ENCODE measurements at places on chromosomes 11 and 22. TPM values are rescaled to one million over a fixed set of nuclear protein-coding genes. Genes with fewer than 3 reads are reported as not detected.

DNA sequence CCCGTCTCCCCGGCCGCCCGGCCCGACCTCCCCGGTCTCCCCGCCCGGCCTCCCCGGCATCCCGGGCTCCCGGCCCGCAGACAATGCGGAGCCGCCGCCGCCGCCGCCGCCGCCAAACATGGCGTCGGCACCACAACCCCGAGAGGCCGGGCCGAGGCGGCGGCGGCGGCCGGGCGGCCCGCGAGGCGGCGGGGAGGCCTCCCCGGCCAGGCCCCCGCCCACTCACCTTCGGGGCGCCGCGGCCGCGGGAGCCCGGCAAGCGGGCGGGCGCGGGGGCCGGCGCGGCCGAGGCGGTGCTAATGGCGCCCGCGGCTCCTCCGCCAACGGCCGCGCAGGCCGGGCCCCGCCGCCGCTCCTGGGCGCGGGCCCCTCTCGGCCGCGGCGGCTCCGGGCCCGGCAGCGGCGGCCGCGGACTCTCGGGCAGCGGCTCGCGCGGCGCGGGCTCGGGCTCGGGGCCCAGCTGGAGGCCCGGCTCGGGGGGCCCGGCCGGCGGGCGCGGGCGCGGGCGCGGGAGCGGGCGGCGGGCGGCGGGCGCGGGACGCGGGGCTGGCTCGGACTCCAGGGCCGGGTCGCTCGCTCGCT is 311 bp downstream of the BRD1 start:
- no peaks in the 10 kb centered on the region for H3K27me3 ChIP-seq
- H3K4me1 ChIP-seq = peaks cover 21% of the 10 kb centered on the region
- DNase-seq = no peak
- H3K4me3 ChIP-seq = peak overlapping the region; percentile 78
- H3K36me3 ChIP-seq = no peaks in the 10 kb centered on the region
- H3K27ac ChIP-seq = peak overlapping the region; percentile 90

GRCh38 chr11:36492724-36493304 is 17.3 kb downstream of the TRAF6 start:
- H3K4me1 ChIP-seq = no peaks in the 10 kb centered on the region
- DNase-seq = no peak
- H3K27me3 ChIP-seq = no peaks in the 10 kb centered on the region
- no peaks in the 10 kb centered on the region for H3K36me3 ChIP-seq

Gene SMTN
- total RNA-seq = 41.6 TPM

Gene GGA1
- total RNA-seq = 36.6 TPM

Gene C11orf16
- not detected for total RNA-seq

- no peak for DNase-seq
- no peaks in the 10 kb centered on the region for H3K27me3 ChIP-seq
- H3K36me3 ChIP-seq = peaks cover 13% of the 10 kb centered on the region
- H3K27ac ChIP-seq = no peak overlapping the region
- H3K4me1 ChIP-seq = no peaks in the 10 kb centered on the region
These were observed 23.7 kb downstream of the SNU13 start for GRCh38 chr22:41664951-41665350.

DNA sequence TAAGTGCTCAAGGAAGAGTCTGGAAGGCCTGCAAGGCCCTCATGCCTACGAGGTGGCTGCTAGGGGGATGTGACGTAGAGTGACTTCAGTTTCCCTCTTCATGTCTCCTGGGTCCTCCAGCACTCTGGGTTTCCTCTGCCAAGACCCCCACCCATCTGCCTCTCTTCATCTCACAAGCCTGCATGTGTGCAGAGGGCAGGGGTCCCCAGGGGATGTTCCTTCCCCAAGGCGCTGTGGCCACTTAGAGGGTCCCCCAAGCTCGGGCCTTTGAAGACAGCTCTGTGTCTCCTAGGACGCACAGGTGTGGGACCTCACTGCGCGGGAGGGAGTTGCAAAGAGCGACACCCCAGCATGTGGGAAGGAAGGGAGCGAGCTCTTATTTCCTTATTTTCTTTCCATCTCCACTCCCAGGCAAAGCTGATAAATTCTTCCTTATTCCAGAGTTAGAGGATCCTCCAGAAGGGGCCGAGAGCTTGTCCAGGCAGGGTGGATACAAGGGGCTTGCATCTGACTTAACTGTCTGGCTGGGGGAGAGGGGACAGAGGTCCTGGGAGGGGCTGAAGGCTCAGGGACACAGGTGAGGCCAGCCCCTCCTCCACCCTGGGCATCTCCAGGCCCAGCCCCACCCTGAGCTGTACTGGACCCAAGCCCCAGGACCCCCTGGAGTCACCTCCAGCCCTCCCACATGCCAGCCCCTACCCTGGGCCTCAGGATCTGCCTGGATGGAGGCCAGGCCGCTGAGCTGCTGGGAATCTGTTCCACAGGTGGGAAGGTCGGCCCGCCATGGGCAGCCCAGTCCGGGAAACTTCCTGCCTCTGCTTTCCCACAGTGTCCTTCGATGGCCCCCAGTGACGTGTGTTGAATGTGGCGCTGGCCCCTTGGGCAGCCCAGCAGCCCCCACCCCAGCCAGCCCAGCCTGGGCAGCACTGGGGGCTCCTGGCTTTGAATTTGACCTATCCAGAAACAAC is 59.7 kb upstream of the KCNQ1OT1 start:
- no peaks in the 10 kb centered on the region for H3K36me3 ChIP-seq
- no peak overlapping the region for H3K4me3 ChIP-seq
- no peaks in the 10 kb centered on the region for H3K27me3 ChIP-seq
- peak; percentile 46 for DNase-seq
- H3K4me1 ChIP-seq = no peaks in the 10 kb centered on the region

Gene ATF4
- total RNA-seq = 339 TPM

Gene MMP12
- total RNA-seq = not detected

Gene CSF2RB
- total RNA-seq = 8.6 TPM

Gene OR51B5
- total RNA-seq = 0.32 TPM

DNA sequence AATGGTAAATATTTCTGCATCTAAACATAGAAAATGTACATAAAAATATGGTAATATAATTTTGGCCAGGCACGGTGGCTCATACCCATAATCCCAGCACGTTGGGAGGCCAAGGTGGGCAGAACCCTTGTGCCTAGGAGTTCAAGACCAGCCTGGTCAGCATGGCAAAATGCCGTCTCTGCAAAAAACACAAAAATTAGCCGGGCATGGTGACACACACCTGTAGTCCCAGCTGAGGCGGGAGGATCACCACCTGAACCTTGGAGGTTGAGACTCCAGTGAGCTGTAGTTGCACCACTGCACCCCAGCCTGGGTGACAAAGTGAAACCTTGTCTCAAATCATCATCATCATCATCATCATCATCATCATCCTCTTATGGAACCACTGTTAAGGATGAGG is 230.6 kb upstream of the NCAM1 start:
- H3K4me3 ChIP-seq = no peak overlapping the region
- no peak overlapping the region for H3K27ac ChIP-seq
- no peaks in the 10 kb centered on the region for H3K36me3 ChIP-seq
- no peak for DNase-seq

DNA sequence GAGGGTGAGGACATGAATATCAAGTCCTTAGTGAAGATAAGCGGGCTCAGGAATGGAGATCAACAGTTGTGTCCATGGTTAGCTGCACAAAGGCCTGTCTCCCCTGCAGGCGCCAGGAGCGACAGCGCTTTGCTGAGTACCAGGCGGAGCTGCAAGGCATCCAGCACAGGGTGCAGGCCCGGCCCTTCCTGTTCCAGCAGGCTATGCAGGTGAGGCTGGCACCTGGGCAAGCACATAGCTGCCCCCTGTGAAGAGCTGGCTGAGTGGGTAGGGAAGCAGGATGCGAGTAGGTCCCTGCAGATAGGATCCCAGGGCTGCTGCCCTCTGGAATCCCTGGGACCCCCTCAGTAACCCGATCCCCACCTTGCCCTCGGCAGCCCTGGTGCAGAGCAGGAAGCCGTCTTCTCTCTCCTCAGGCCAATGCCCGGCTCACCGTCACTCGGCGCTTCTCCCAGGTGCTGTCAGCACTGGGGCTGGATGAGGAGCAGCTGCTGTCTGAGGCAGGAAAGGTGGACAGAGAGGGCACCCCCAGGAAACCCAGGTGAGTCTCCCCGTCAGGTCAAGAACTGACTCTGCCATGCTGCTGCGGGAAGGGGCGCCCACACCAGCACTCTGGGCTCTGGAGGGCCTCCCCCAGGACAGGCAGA is 2.6 kb upstream of the SART1 start:
- H3K27ac ChIP-seq = no peak overlapping the region
- H3K4me3 ChIP-seq = no peak overlapping the region
- no peak for DNase-seq
- peaks cover 16% of the 10 kb centered on the region for H3K4me1 ChIP-seq
- peaks cover 12% of the 10 kb centered on the region for H3K27me3 ChIP-seq

GRCh38 chr22:46673662-46674236 is 53.6 kb downstream of the GRAMD4 start:
- no peak for DNase-seq
- H3K4me3 ChIP-seq = no peak overlapping the region
- H3K4me1 ChIP-seq = no peaks in the 10 kb centered on the region
- peak overlapping the region; percentile 52 for H3K27ac ChIP-seq

Gene TRMU
- total RNA-seq = 40.6 TPM

DNA sequence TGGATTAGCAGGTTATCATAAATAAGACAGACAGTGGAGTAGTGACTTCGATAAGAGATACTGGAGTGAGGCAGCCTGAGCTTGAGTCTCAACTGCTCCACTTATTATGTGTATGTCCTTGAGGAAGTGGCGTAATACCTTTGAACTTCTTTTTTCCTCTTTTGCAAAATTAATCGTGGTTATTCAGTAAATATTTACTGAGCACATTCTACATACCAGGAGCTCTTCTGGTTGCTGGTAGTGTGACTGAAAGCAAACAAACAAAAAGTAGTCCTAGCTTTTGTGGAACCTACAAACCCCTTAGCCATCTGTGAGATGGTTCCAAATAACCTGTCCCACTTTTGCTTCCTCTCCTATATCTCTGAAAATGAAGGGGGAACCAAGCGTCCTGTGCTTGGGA is 125.6 kb upstream of the ASPHD2 start:
- H3K36me3 ChIP-seq = no peaks in the 10 kb centered on the region
- H3K4me1 ChIP-seq = no peaks in the 10 kb centered on the region
- DNase-seq = no peak
- H3K27ac ChIP-seq = no peak overlapping the region

Gene OR4A16
- total RNA-seq = not detected

- peaks cover 3% of the 10 kb centered on the region for H3K4me1 ChIP-seq
- no peak overlapping the region for H3K4me3 ChIP-seq
- no peak overlapping the region for H3K27ac ChIP-seq
- no peaks in the 10 kb centered on the region for H3K27me3 ChIP-seq
These were observed 50.6 kb upstream of the MN1 start for GRCh38 chr22:27851974-27852746.

Gene P4HA3
- 0.29 TPM for total RNA-seq

DNA sequence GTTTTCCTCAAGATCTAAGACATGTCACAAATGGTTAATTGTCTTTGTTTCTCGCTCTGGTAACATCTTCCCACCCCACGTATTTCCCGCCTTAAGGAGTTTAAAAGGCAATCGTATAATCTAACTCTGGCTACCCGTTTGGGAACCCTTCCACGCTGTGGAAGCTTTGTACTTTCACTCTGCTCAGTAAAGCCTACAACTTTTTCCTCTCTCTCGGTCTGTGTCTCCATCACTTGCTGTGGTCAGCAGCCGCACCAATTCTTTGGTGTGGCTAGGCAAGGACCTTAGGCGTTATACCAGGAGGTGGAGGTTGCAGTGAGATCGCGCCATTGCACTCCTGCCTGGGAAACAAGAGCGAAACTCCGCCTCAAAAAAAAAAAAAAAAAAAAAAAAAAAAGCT is 1430.1 kb downstream of the LRRC4C start:
- H3K4me3 ChIP-seq = no peak overlapping the region
- H3K27ac ChIP-seq = no peak overlapping the region
- H3K4me1 ChIP-seq = no peaks in the 10 kb centered on the region
- DNase-seq = no peak

All from breast epithelium (tissue), 4 donors.